ENCODE measurements at places on chromosomes 1 and 21.

- DNase-seq: no peak
These were observed 5.9 kb downstream of the ZNF644 start for GRCh38 chr1:91015794-91016550.

DNA sequence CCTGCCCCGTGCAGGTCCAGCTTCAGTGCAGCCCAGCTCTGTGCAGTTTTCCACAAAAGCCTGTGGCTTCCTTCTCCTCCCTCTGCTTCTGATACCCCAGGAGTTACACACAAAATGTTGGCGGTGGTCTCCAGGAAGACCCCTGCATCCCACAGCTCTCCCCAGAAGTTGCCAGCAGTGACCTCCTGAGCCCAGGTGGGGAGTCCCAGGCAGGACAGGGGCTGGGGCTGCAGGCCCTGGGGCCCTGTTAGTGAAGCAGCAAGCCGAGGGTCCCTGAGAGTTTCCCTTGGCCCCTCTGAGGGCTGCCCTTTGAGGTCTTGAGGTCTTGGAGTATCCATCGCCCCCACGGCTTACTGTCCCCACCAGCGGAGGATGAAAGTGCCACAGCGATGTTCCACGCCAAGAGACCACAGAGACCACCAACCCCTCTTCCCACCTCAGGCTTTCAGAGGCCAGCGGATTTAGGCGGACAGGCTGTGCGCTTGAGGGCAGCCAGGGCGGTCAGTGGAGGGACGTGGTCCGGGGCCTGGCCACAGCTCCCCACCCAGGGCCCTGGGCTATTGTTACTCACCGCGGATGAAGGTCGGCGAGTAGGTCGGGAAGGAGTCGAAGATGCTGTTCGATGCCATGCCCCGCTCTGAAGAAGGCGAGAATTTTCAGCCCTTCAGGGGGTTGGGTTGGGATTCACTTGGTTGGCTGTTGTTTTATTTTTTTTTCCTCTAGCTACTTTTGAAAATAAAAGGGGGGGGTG is 34.0 kb upstream of the RUNX3 start:
- DNase-seq: no peak

DNA sequence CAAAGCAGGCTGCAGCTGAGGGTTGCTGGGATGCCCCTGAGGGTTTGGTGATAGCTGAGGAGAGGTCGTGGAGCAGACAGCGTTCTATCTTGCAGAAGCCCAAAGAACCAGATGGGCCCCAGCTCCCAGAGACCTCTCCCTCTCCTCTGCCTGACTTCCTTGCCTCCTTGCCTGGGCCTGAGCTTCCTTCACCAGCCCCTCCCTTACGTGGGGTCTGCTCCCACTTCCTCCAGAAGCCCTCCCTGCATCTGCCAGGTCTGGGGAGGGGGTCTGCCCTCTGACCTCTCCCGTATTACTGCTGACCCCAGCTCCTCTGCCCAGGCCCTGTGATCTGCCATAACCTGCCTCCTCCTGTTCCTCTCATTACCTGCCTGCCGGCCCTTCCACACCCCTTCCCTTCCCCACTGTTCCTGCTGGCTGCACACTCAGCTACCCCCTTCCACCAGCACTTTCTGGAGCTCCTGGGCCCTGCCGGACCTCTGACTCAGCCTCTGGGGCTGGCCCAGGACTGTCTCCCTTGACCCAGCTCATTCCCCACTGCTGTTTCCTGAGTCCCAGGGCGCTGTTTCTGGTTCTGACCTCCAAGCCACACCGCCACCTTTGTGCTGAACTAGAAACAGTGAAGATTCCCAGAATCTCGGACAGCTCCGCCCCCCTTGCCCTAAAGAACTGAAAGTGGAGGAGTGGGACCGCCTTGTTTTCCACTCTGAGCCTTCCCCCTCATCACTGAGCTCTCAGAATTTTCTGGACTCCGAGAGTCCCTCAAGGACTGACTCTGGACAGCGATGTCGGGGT is 237.7 kb upstream of the C1orf174 start:
- no peak for DNase-seq

DNA sequence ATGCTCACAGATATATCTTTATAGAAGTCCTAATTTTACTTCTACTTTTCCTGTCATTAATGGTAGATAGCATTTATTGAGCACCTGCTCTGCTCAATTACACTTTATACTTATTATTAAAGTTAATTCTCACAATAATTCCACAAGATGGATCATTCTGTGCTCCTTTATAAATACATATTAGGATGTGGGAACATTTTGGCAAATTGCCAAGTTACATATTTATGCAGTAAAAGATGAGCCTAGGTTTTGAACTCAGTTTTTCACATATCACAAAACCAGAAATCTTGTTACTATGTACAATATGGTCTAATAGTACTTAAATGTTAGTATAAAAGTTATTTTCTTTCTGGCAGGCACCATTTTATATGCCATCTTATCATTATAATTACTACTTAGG is 895.0 kb upstream of the B3GALT2 start:
- DNase-seq: no peak

DNA sequence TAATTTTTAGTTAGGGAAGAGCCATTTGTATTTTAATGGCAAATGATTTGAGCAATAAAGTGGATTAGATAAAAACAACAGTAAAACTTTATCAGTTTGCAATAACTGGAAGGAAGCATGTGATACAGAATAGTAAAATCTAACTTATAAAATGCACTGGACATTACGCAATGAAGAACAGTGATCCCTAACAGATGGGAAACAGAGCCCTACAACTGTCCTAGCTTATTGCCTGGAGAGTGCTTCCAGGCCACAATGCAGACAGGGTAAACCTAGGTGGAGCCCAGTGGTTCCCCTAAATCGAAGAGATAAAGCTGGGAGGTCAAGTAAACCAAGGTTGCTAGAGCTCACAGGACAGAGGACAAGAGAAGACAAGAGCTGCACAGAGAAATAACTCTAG is 7.0 kb downstream of the OMA1 start:
- DNase-seq: no peak

GRCh38 chr1:7614576-7615074 is 156.5 kb upstream of the VAMP3 start:
- no peak for DNase-seq

- no peak for DNase-seq
These were observed 21.6 kb upstream of the GPR137B start for GRCh38 chr1:236120721-236121153.

- DNase-seq: no peak
These were observed 21.2 kb downstream of the B3GALNT2 start for GRCh38 chr1:235483090-235483489.

DNA sequence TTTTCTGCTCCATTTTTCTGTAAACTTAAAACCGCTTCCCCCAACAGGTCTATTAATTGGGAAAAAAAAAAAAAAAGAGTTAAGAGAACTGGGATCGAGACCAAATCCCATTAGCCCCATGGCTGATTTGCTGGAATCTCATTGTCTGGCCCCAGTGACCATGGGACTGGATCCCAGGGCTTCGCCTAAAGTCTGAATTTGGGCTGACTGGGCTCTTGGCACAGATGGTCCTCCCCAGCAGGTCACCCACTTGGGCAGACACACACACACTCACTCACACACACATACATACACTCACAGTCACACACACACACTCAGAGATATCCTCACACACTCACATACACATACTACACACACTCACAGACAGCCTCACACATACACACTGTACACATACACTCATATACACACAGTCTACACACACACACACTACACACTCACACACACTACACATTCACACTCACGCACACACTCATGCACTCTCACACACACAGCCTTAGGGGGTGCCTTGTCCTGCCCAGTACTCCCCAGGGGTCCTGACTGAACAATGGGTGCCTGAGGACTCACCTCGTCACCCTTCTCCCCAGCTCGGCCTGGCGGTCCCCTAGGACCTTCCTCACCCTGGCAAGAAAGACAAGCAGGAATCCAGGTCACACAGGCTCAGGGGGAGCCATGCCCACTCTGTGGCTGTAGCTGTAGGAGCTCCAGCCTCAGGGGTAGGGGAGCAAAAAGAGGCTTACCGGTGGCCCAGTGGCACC is 7.5 kb downstream of the COL9A2 start:
- DNase-seq: no peak

DNA sequence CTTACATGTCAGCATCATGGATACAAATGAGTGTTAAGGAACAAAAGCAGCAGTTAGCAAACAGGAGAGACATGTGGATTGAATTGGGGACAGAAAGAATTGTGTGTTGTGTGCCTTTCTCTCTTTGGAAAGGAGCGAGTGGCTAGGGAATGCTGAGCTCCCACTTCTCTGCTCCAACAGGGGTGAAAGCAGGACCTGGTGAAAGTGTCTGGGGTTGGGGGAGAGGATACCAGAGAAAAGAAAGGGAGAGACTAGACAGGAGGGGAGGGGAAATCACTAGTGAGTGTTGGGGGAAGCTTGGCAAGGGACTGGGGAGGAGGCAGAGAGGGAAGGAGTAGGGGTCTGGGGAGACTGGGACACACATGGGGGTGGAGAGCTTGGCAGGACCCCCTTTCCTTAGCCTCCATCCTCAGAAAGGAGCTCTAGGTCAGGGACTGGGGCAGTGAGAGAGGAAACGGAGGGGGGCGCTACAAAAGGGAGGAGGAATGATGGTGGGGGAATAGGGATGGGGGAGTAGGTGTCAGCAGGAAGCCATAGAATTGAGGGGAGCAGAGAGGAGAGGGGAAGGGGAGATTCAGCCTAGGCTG is 2.2 kb downstream of the KIRREL1 start:
- DNase-seq: no peak

- DNase-seq: no peak
These were observed 81.5 kb downstream of the OBSCN start for GRCh38 chr1:228289239-228289849.

GRCh38 chr1:95117207-95118066 is at the start of gene TLCD4:
Gene TLCD4, plus strand, starts transcription at chr1:95117355. Its CDS starts 26,547 bp downstream, at chr1:95143902.
- peak; percentile 13 for DNase-seq

- DNase-seq: no peak
These were observed 24.1 kb downstream of the MROH9 start for GRCh38 chr1:170959385-170959784.

DNA sequence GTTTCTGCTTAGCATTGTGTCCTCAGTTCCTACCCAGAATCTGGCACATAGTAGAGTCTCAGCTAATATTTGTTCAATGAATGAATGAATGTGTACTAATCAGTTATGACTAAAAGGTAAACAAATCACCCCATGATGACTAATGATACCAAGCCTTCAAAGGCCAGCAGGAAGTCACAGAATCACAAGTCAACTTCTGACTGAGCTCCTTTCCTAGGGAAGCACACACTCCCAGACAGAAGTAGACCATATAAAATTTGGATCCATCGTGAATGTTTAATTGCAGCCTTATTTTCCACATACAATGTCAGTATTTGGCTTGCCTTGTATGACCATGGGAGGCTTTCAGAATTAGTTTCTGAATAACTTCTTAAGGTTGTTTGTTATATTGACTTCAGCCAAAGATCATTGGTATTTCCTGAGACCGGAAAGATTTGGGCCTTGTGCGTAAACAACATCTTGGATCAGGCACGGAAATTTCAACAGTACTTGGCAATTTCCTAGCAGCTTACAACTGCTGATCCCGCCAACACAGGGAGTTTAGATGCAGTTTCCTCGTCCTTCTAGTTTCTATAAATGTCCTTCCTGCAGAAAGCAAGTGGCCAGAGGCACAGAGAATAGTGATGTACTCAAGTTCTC is 185.9 kb upstream of the ATP1B1 start:
- DNase-seq: no peak

GRCh38 chr1:88266051-88266450 is 418.0 kb upstream of the PKN2 start:
- no peak for DNase-seq

All from T follicular helper cell (primary cell).